T-helper 1 cell (primary cell): ENCODE measurements at places on chromosomes 2 and 18.

GRCh38 chr2:195038153-195038552, 618.9 kb upstream of the SLC39A10 start:
- DNase-seq: no peak

GRCh38 chr2:239965318-239965717, 59.8 kb downstream of the NDUFA10 start:
- DNase-seq: no peak

DNA sequence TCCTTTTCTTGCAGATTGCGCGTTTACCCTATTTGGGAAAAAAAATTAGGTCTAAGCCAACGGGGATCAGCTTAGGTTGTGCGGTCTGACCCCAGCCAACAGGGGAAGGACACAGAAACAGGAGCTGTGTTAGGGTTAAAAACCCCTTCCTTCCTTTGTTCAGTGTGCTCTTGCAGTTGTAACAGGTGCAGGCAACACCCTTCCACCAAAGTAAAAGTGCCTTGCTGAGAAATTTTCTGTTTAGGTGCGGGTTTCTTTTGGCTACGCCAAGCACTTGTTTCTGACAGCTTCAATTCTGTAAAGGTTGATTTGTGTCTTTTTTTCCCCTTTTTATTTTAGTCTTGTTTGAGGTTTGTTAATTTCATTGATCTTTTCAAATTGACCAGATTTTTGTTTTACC, 92.5 kb downstream of the PTPN4 start:
- DNase-seq: no peak

GRCh38 chr2:63372549-63372948, 215.7 kb downstream of the WDPCP start:
- DNase-seq: no peak

DNA sequence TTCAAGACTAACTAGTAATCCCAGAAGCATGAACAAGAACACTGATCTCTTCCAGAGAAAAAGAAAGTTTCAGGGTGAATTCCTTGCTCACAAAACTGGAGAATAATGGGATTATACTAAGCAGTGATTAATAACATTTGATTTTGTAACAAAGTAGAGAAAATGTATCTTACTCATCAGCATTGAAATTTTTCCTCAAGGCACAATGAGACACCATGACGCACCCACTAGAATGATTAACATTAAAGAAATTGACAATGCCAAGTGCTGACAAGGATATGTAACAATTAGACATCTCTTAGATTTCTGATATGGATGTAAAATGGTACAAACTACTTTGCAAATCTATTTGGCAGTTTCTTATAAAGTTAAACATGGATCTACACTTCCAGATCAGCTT, 101.1 kb upstream of the EPHA4 start:
- DNase-seq: no peak

DNA sequence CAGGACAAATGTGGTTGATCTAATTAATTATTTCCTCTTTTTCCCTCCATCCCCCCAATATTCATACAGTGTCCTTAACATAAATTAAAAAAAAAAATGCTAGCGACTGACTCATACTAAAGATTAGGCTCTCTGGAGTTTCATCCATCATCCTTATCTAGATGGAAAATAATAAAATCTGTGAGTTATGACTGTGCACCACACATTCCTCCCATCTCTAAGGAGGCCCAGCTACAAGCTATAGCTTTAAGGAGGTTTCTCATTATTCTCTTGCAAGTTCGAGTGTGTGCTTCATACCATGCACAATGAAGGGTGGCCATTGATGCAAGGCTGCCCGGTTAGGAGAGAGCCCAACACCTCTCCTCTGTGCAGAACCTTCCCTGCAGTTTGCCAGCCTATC, 77.3 kb downstream of the XDH start:
- no peak for DNase-seq

DNA sequence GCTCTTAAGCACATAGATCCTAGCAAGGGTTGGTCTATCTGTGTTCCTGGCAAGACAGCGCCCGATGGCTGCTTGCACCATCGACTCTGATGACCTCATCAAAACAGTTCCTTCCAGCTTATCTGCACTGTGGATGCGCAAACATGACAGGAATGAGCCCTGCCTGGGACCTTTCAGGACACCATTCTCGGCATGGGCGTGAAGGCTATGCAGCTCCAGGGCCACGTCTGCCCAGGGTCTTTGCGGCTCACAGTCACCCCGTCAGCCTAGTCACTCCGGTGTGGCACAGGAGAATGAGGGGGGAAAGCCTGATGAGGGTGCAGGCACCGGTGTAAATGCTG, 147.8 kb upstream of the TWIST2 start:
- no peak for DNase-seq

- peak; percentile 68 for DNase-seq
Measured at GRCh38 chr2:177289824-177290628, 25.5 kb upstream of the NFE2L2 start.
